ENCODE measurements at places on chromosomes 16 and 17. TPM values are rescaled to one million over a fixed set of nuclear protein-coding genes. Genes with fewer than 3 reads are reported as not detected.

Gene SLFN13
- 5.1 TPM for total RNA-seq

Gene CACNG5
- total RNA-seq, result not detected

Gene KRTAP9-7
- total RNA-seq, result not detected

Gene NPIPA2
- not detected for total RNA-seq

Gene TMEM204
- 39.5 TPM for total RNA-seq

Gene AIPL1
- total RNA-seq, result not detected

Gene TM4SF5
- not detected for total RNA-seq

Gene ZG16
- total RNA-seq, result not detected

Gene OR3A2
- not detected for total RNA-seq

Gene SP6
- 0.17 TPM for total RNA-seq

Gene CDK10
- total RNA-seq, result 29.4 TPM

Gene PRMT7
- 30.8 TPM for total RNA-seq

Gene AOC3
- total RNA-seq, result 108 TPM

Gene NGFR
- 23.7 TPM for total RNA-seq

Gene SCNN1B
- total RNA-seq, result 4.0 TPM

Gene CREBBP
- 71.7 TPM for total RNA-seq

Gene DHRS7B
- total RNA-seq, result 27.8 TPM

Gene SCGB1C2
- not detected for total RNA-seq

Gene SETD1A
- total RNA-seq, result 8.7 TPM

Gene ZFP1
- 17.4 TPM for total RNA-seq

Gene TCAP
- total RNA-seq, result 2.1 TPM

Gene GPR179
- total RNA-seq, result not detected

Gene APOBR
- total RNA-seq, result 1.8 TPM

Gene CAMKK1
- total RNA-seq, result 5.9 TPM

Gene BHLHA9
- total RNA-seq, result not detected

Gene KRT26
- total RNA-seq, result not detected

Gene FXR2
- total RNA-seq, result 44.7 TPM

Gene TMEM220
- 9.6 TPM for total RNA-seq

Gene KRTAP2-1
- not detected for total RNA-seq

Gene PFAS
- 9.1 TPM for total RNA-seq

Gene GALNS
- total RNA-seq, result 11.3 TPM

Gene UTS2R
- not detected for total RNA-seq

Gene DOC2B
- total RNA-seq, result 17.1 TPM

Gene RHOT1
- 52.7 TPM for total RNA-seq

Gene RGS9
- total RNA-seq, result 35.3 TPM

Gene CCL4
- 3.0 TPM for total RNA-seq

Gene ASGR1
- 0.52 TPM for total RNA-seq

Gene ADPRM
- 12.2 TPM for total RNA-seq
